ENCODE measurements at places on chromosomes 2 and 18.

GRCh38 chr2:41216978-41217377, 765.1 kb upstream of the SLC8A1 start:
- no peak for DNase-seq

- no peak for DNase-seq
These were observed 108.9 kb upstream of the GLS start for GRCh38 chr2:190771726-190772125.

GRCh38 chr2:9665898-9666297, 35.1 kb upstream of the YWHAQ start:
- peak; percentile 64 for DNase-seq

- DNase-seq = no peak
These were observed 31.3 kb downstream of the ABI2 start for GRCh38 chr2:203359450-203359849.

DNA sequence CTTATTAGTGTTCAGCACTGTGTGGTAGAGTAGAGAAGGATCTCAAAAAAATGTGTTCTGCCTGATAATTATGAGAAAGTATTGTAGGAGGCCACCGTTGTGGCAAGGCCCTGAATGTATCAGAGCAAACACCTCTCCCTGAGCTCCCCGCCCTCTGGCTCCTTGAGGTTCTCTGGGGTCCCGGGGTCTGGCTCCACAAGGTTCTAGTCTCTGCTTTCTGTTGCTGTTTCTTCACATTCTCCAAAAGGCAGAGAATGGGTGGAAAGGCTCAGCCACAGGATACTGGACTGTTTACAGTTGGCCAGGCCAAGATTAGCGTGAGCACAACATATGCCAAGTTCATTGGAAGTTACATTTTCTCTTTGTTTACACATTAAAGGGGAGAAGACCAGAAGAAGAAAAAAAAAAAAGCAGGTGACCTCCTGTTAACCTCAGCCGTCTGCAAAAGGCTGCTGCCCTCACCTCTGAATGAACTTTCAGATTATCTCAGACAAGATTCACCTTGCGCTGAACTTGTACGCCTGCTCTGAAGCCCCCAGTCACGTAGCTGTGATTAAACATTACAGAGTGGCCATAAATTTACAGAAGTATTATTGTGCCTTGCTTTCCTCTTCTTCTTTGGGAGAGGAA, 56.6 kb upstream of the CYP26B1 start:
- DNase-seq = no peak

GRCh38 chr2:13227578-13227977, 510.8 kb downstream of the TRIB2 start:
- DNase-seq = no peak

- DNase-seq = no peak
These were observed 1.7 kb downstream of the MYCN start for GRCh38 chr2:15941871-15942710.

DNA sequence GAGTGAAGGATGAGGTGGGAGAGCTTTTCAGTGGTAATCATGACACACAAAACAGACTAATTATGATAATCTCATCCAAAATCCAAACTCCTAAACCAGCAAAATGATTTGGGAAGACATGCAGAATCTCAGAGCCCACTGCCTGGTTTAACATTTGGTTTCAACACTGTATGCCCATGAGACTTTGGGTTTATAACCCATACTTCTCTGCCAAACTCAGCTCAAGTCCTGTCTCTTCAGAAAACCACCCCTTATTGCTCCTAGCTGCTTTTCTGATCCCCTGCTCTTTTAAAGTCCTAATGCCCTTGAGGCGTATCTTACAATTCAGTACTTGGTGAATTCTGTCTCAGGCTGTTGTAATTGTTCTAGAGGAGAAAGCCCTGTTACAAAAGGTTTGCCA, 593.0 kb upstream of the ID2 start:
- DNase-seq = no peak

DNA sequence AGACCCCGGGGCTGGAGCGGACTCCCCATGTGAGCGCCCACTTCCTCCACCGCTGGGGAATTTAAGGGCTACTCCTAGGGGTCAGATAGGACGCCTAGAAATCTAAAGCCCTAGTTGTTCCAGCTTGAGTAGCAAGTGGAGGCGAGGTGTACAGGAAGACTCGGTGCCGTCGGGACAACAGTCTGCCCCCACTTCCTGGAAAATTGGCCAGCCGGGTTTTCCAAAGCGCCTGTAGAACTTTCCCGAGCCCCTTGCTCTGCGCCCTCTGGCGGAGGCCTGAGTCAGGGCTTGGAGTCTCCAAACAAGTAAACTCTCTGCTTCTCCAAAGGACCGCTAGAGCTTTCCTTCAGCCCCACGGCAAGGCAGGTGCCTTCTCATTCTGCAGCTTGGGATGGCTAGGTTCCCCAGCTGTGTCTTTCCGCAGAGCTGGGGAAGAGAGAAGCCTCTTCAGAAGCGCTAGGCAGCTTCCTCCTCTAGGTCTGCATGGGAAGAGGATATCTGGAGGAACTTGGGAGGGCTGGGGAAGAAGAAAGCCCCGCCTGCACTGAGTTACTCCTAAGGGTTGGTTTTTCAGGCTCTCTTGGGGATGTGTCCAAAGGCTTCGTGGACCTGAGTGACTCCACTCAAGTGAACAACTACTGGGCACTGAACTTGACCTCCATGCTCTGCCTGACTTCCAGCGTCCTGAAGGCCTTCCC, 681 bp downstream of the SPR start:
- peak; percentile 75 for DNase-seq

GRCh38 chr2:121272596-121272995, 12.4 kb downstream of the TFCP2L1 start:
- DNase-seq = no peak

DNA sequence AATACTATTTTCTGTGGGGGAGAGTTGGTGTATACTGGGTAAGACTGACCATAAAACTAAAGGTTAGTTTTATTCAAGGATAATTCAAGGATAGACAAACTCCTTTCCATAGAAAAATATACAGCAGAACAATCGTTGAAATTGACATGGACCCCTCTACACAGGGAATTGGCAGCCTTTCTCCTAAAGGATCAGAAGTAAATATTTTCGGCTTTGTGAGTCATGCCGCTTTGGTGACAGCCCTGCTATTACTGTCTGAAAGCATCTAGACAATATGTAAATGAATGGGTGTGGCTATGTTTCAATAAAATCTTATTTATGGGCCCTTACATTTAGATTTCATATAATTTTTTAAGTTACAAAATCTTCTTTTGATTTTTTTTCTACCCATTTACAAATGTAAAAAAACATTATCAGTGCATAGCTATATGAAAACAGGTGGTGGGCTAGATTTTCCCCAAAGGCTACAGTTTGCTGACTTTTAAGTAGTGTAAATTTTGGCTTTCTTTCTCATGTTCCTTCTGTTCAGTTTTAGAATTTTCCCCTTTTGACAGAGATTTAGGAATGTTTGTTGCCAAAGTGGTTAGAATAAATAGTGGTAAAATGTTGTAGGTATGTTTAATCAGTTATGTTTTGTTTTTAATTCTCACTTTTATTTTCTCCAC, 270.6 kb downstream of the DCC start:
- no peak for DNase-seq

DNA sequence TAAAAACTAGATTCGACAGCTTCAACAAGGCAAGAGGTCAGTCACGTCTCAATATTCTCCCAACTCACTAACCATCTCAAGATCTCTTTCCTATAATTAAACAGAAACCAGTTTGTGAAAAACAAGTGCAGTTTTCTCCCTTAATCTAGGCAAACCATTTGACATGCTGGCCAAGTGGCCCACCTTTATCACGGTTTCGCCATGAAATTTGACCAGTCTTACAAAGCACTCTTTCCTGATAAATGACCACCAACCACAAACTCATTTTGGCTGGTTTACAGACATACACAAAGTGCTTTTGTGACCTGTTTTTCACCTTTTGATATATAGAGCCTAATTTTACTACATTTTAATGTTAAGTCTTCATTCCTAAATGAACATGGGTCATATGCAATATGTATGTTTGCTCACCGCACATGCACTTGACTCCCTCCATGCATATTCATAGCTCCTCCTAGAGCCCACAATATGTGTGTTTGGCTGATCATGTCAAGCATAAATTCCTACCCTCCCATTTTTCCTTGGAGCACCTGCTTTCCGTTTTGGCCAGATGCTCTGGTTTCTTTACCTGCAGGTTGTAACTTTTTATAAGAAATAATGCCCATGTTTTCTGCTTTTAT, 385.1 kb downstream of the RAD51AP2 start:
- DNase-seq = no peak

GRCh38 chr2:110707386-110707965, 24.9 kb upstream of the ACOXL start:
- no peak for DNase-seq

- DNase-seq = no peak
These were observed 3.7 kb downstream of the ATG16L1 start for GRCh38 chr2:233255151-233255550.

GRCh38 chr2:8149985-8150539, 531.8 kb upstream of the ID2 start:
- DNase-seq = no peak

GRCh38 chr2:118056165-118056534, 32.1 kb upstream of the INSIG2 start:
- no peak for DNase-seq

- DNase-seq = no peak
These were observed 250.7 kb upstream of the SALL3 start for GRCh38 chr18:78728784-78729467.

GRCh38 chr2:60794271-60794863, 38.3 kb downstream of the PAPOLG start:
- DNase-seq = no peak

DNA sequence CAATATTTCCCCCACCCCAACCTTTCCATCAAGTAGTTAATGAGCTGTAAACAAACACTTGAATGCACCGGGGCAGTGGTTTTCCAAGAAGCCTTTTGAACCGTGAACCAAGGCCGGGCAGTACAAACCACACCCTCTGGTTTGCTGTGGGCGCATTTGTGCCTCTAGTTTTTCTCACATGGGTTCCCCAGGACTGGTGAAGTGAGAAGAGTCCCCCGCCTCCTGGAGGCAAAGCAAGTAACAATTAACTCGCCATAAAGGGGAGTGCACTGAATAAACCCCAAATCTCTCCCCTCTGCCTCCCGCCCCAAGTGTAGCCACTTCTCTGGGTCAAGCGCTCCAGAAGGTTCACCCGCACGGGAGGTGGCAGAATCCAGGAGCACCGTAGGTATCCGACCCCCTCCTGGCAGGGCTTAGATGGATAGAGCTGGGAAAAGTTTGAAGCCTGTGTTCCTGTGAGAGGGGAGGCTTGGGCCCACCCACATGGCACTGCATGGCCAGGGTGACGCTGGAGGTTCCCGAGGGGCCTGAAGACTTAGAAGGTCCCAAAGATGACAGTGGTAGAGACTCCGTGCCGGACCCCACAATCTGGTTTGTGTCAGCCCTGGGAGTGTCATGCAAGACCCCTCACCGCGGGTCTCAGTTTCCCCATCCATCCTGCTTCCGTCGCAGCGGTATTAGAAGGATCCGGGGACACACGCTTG, 182.2 kb downstream of the SMAD2 start:
- DNase-seq = no peak

DNA sequence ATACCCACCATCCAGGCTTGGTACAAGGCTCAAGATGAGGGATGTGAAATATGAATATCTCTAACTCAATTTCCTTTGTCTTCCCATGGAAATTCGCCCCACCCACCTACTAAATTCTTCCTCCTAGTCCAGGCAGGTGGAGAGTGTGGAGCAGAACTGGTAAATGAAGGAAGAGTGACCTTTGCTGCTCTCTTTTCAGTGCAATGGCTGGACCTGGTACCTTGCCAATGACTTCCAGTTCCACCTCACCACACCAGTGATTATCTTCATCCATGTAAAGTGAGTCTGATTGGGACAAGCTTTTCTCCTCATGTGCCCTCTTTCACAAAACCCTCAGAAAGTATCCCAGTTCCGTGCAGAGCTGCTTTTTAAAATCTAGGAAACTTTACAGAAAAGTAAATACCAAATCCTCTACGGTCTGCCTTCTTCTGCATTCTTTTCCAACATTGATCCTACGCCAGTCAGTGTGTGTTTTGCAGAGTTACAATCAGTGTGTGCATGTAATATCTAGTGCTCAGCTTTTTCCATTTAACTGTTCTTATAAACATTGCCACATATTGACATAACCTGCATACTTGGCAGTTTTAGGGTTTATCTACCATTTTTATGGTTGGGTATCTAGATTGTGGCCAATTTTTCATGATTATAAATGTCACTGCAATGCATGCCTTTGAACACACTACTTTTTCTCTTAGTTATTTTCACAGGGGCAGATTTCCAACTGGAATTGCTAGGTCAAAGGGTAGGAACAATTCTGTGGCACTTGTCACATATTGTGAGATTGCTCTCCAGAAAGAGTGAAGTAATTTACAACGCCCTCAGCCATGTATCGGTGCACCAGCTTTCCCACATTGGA, 86.5 kb upstream of the SEC11C start:
- DNase-seq = no peak

GRCh38 chr2:39537150-39537549, 100.1 kb upstream of the MAP4K3 start:
- no peak for DNase-seq

- DNase-seq = no peak
These were observed 23.6 kb upstream of the RBM44 start for GRCh38 chr2:237774811-237775553.

- no peak for DNase-seq
These were observed 11.0 kb upstream of the DUSP2 start for GRCh38 chr2:96156011-96156820.

GRCh38 chr2:21037671-21038108, 6.2 kb downstream of the APOB start:
- DNase-seq = no peak

- DNase-seq = no peak
These were observed 149.4 kb downstream of the SP3 start for GRCh38 chr2:173815772-173816171.

DNA sequence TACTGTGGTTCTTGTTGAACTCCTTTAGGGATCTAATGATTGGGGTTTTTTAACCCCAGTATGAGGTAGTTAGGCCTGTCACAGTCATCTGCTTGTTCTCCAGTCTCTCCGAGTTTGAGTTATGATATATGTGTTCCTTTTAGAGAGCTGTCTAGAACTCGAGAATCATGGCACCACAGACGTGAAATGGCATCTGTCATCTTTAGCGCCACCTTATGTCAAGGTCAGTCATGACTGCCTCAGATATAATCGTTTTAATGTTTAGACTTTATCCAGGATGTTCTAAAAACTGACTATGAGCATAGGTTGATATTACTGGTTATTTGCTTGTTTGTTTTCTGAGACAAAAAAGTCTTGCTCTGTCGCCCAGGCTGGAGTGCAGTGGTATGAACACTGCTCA, 112.2 kb downstream of the CEP192 start:
- DNase-seq = no peak

DNA sequence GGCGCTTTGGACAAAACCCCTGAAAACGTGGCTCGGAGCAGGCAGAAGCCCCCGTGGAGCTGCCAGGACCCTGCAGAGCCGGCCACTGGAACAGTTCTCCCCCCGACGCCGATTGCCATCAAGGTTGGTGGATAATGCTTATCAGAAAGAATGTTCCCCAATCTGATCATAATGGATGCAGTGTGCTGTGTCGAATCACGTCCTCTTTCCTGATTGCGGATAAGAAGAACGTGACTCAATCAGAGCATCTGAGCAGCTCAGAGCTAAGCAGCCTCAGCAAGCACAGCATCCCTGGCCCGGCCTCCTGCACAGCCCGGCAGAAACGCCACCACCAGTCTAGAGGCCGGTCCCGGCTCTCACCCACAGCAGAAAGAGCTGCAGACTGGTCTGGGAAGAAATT, 488.0 kb downstream of the EIPR1 start:
- DNase-seq = no peak

Measured in T1000 (cell line).